Inflammatory macrophage treated with lipopolysaccharide for 1 hour (primary cell): ENCODE measurements at places on chromosomes 13 and 19.

- DNase-seq = no peak
Measured at GRCh38 chr19:58010507-58010906, 7.9 kb upstream of the ZNF606 start.

GRCh38 chr13:93755341-93755740 is 528.7 kb downstream of the GPC6 start:
- DNase-seq = no peak

DNA sequence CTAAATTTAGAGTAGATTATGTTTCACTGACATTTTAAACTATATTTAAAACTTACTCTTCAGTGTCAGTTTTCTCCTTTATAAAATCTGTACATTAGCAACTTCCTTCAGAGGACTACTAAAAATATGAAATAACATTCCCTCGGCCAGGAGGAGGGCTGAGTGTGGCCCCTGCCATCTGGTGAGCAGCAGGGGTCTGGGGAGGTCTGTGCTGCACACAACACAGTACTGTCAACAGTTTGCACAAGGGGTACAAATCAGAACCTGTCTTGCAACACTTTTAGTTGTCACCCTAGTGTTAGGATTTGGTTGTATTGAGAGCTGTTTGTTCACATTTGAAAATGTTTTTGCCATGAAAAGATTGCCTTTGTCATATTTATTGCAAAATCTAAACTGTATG is 48.9 kb downstream of the TPP2 start:
- DNase-seq = no peak

DNA sequence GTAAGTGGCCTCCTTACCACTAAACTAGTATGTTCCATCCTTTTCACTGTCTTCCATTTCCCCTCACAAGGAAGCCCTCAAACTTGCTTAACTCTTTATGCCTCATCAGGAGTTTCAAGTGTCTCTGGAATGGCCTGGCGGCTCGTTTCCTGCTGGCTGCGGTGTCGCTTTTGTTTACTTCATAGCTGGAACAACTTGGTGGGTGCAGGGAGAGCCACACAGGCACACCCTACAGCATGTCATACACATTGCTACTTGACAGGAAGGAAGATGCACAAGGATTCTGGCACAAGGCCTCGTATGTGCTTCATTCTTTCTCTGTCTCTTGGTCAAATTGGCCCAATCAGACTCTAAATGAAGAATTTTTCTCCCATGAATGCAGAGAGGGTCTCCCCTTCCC is 488.3 kb downstream of the FOXO1 start:
- no peak for DNase-seq

DNA sequence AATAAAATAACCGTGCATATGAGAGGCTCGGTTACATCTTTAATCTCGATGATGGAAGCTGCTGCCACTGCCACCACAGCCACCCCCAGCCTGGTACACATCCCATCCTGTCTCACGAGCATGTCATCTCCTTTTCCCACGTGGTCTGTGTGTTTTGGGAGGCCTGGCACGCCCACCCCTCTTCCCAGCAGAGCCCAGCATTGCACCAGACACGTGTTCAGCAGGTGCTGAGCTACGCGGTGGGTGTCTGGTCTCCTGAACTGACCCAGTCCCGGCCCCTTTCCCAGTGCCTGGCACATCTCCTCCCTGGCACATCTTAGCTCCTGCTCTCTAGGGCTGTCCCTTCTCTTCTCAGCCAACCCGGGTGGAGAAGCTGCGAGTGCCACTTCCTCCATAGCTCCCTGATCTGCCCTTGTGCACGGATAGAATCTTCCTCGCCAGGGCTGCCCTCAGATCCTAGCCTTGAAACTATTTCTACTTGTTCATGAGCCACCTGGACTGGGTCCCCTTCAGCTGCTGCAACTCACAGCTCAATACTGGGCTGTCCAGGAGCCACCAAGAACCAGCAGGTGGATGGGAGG is 36.8 kb upstream of the ZNF536 start:
- no peak for DNase-seq

DNA sequence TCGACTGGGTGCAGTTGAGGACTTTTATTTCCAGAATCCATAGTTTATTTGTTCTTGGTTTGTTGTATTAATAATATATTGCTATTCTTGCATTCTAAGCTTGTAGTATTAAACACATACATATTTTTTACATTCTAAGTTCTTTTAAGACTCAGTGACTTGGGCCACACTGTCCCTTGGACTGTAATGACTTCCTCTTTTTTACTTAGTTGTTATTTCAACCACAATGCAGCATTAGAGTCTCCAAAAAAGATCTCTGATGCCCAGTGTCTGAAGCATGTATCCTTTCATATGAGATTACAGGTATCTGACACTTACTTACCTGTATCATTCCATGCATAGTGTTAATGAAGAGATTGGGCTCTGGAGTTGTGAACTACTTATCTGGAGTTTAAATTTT is 864.9 kb upstream of the PCDH20 start:
- no peak for DNase-seq

DNA sequence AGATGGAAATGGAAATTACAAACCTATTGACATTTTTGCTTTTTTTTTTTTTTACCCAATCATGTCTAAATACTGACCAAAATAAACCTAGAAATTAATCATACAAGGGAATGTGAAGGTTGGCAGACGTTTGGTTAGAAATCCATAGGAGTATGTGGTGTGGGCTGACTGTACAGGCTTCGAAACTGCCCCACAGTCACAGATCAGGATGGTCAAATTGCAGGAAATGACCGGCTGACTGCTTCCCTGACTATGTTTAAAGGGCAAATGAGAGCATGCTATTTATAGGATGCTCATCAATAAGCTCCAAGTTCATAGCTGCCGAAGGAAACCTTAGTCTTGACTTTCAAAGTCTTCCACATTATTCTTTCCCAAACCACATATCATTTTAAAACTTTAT is 118.4 kb downstream of the COG6 start:
- DNase-seq = no peak

DNA sequence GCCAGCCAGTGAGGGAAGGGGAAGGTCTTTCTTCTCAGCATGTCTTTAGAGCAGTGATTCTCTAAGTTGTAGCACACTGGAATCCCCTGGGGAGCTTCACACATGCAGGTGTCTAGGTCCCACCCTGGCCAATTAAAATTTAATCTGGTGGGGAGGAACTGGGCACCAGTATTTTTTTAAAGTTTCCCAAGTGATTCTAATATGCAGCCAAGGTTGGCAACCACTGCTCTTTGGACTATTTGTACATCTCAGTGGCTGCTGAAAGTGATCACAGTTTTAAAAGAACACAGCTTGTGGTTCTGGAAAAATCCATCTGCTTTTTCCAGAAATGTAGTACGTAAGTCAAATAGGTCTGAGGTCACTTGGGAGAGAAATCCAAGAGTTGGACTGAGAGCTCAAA is 10.7 kb upstream of the KATNAL1 start:
- DNase-seq = no peak
